ENCODE measurements at places on chromosomes 5 and 9.

- ATAC-seq: no peak
Measured at GRCh38 chr5:124372457-124372856, 374.0 kb downstream of the ZNF608 start.

DNA sequence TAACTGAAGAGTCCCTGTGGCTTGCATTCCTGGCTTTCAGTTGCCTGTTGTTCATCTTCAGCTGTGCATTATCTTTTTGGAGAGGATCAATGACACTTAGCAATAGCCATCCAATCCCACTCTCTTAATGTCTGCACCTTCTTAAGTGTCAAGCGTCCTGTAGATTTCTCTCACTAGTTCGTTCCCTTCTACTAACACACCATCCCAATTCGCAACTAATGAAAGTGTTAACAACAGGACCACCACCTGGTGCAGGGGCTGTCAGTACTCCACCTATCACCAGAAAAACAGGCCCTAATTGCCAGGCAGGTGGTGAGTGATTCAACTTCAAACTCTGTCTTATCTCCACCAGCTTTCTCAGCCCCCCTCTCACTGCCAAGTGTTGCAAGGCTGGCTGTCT lies 169.4 kb upstream of the EFNA5 start:
- ATAC-seq: no peak

DNA sequence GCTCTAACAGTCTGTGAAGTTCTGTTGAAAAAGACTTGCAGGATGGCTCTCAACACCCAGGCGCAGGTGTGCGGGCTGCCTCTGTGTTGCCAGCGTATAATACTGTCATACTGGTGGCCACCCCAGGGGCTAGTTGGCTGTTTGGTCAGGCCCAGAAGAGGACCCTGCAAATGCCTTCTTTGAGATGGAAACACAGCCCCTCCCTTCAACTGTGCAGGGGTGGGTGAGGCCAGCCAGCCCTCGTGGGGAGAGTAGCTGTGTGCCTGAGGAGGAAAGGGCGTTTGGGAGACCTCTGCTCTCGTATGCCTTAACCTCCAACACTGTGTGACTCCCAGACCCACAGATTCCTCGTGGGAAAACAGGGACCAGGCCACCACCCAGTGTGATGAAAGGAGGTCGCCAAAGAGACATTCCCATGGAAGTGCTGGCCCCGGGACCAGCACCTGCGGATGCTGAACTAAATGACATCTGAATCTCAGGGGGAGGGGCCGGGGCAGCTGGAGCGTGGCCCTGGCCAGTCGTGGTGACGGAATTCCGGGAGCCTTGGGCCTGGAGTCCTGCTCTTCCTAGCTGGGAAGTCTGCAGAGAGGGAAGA lies 11.3 kb upstream of the SCGB3A1 start:
- ATAC-seq: no peak

DNA sequence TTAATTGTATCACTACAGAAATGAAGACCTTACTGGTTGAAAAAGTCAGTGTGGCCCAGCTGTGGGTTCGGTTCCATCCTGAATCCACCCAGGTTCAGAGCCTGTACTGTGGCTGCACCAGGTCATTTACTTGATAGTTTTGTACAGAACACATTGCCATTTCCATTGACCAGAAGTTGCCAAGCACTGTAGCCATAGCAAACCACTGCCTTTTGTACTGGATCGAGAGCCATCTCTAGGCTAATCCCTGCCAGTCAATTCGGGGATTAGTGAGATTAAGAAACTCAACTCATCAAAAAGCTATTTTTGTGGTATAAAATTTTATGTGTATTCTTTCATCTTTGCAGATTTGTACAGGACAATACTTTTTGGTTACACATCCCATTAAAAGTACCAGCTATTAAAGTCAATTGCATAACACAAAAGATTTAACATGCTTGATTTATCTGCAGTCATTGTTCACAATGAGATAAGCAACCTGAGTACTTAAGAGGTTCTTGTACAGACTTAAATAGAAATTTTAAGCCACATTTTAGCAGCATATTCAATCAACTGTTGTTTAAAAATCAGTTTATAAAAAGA lies 108.5 kb upstream of the OTULINL start:
- ATAC-seq: no peak

GRCh38 chr9:127588740-127589506 lies 23.2 kb upstream of the STXBP1 start:
- ATAC-seq: no peak

DNA sequence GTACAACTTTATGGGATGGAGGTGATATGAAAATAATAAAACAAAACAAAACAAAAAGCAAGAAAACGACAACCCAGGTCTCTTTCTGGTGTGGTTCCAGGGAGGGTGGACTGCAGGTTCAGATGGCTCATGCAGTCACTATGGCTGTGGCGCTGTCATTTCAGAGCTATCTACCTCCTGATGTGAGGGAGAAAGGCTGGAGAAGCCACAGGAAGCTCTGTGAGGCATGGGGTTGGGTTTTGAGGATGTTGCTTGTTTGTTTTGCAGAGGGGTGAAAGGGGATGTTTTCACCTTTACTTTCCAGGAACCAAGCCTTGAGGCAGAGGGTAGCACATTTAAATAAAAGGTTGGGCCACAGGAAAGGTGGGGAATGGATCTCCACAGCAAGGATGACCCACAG lies 18.7 kb downstream of the NIPAL4 start:
- no peak for ATAC-seq

GRCh38 chr9:36764364-36765076 lies 191.8 kb downstream of the MELK start:
- ATAC-seq: no peak

DNA sequence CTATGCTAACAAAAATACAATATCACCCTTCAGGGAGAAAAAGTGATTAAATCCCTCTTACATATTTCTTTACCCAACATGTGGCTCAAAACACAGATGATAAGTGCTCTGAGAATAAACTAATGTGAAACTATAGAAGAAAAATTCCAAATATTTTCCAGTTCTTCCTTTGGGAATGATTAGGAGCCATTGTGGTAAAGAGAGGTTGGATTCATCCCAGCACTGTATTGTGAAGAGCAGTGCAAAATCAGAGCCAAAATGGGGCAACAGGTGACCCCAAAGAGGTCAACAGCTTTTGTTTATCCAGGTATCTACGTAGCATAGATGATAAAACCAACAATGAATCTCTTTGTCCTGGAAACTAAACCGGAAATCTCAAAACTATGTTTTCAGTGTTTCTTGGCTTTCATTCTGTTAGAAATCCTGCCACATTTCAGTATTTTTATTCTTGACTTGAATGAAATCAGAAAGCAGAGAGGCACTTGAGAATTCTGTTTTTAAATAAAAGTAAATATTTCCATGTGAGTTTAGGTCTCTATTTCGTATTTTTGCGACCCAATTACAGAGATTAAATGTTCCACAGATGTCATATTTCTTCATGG lies 120.4 kb upstream of the FST start:
- no peak for ATAC-seq

- no peak for ATAC-seq
Measured at GRCh38 chr9:98908897-98909634, 34.6 kb upstream of the COL15A1 start.

- no peak for ATAC-seq
Measured at GRCh38 chr5:73969195-73970036, 343.4 kb downstream of the ARHGEF28 start.

DNA sequence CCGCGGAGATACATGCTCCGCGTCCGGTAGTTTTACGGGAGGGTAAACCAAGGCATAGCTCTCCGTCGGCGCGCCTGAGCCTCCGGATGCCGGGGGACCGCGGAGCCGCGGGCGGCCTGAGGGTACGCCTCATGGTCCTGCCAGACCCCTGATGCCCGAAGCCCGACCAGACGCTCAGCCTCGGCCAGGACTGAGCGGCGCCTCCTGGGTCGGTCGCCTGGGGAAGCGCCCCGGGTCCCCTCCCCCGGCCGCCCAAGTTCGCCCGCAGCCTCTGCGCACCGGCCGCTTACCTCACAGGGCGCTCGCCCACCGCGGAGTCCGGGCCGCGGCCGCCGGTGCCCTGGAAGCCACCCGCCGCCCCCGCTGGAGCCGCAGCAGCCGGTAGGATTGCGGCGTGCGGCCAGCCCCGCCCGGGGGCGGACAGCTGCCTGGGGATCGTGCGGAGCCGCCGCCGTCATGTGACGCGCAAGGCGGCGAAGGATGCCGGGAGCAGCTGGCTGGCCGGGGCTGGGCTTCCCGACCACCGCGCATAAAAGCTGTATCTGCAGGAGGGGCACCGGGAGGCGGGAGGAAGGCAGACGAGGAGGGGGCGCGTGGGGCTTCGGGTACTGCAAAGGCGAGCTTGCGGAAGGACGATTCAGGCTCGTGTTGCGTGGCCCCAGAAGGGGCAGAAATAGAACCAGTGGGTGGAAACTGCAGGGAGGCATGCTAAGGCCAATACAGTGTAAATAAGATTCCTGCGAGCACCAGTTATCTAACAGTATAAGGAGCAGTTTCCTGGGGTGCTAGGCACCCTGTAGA lies at the start of gene FBXO10:
Gene FBXO10, minus strand, starts transcription at position 460 of the 801 bp plus-strand sequence. CDS start 34,612 bp downstream, outside the sequence.
- peak; percentile 88 for ATAC-seq

DNA sequence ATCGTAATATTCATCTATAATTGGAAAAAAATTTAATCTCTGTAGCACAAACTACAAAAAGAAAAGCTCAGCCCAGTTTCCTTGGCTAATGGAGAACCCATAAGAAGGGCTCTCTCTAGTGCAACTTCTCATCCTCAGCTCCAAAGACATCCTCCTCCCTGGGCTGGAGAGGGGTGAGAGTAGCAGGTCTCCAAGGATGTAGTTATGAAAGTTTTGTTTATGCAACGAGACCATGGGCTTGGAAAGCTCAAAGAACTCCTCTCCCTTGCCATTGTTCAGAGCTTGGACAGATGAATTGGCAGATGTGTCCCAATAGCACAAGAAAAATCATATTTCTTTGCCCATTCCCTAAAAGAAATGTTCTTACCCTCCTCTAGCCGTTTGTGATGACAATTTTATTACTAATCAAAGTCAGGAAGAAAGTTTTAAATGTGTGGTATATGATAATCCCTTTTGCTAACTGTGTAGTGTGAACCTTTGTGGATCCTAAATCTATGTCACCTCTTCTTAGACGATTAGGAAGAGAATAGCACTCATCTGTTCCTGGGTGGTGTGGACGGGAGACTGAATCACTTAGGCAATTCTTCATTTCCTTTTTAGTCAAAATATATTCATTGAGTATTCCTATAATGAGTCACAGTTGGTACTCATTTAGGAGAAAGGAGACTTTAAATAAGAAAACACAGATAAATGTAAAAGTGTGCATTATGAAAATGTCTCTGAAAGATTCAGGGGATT lies 52.2 kb downstream of the GARNL3 start:
- ATAC-seq: no peak

- no peak for ATAC-seq
Measured at GRCh38 chr5:178291969-178292825, 59.6 kb upstream of the PHYKPL start.

DNA sequence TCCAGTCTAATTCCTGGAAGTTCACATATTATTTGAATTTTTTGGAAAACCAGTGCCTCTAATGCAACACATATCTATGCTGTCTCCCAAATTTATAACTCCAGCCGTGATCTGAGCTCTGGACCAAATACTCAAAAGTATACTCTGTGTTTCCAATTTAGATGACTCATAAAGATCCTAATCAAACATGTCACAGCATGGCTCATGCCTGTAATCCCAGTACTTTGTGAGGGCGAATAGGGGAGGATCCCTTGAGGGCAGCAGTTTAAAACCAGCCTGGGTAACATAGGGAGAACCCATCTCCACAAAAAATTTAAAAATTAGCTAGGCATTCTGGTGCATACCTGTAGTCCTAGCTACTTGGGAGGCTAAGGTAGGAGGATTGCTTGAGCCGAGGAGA lies 388.0 kb downstream of the CDH12 start:
- no peak for ATAC-seq

DNA sequence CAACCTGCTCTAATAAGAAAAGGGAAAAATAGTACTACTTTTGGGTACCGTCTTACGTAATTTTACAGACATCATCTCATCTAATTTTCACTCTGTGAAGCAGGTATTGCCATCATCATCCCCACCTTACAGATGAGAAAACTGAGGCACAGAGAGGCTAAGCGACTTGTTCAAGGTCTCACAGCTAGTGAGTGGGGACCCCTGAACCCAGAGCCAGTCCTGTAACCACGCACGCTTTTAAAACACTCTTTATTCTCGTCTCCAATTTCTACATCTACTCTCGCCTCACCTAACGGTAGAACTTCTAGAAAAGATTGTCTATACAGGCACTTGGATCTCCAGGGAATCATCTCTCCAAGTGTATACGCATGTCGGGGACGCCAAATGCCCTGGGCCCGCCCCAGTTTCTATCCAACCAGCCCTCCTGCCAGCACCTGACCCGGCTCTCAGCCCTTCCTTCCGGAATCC lies 1.5 kb upstream of the TRAF1 start:
- no peak for ATAC-seq

DNA sequence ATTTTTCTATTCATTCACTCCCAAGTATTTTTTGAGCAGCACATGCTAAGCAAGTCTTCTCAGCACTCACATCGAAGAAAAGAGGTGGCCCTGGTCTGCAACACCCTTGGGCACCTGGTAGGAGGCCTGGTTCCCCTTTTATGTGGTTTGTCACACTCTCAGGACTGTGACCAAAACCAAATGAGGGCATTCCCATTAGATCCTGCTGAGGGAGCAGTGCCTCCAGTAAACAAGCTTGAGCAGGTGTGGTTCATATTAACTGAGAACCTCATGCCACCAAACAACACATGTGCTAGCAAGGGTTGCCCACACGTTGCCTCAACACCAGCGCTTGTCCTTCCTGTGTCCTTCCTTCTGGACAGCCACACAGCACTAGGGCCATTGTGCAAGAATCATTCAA lies 26.9 kb upstream of the SYK start:
- peak; percentile 94 for ATAC-seq

DNA sequence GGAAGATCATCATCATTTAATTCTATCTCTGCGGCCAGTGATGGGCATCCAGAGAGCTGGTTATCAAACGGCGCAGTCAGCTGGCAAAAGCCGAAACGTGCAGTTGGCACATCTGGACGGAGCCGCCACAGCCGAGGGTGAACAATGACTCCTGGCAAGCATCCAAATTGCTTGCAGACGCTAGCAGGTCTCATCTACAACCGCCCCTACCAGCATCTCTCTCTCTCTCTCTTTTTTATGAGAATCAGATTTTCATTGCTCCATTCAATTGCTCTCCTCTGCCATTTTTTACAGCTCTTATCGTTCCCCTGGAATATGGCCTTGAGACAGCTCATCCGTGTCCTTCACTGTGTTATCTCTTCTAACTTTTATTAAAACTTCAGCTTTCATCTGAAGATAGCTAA lies 165.2 kb downstream of the MAPKAP1 start:
- ATAC-seq: no peak

GRCh38 chr5:143491646-143492045 lies 88.2 kb upstream of the NR3C1 start:
- ATAC-seq: no peak

GRCh38 chr5:55517804-55518203 lies 17.0 kb downstream of the PLPP1 start:
- no peak for ATAC-seq

DNA sequence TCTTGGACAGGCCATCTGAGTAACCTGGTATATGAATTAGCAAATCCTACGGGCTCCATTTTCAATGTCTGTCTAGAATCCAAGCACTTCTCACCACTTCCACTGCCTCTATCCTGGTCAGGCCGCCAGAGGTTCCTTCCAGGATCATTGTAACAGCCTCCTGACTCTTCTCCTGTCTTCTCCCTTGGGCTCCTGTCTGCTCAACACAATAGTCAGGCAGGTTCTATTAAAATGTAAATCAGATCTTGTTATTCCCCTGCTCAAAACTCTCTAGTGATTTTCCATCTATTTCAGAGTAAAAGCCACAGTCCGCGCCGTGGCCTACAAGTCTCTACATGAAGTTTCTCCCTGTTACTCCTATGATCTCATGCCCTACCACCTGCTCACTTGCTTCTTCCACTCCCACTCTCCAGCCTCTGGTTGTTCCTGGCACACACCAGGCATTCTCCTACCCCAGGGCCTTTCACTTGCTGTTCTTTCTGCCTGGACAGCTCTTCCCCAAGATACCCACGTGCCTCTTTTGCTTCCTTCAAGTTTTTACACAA lies 21.7 kb downstream of the ZNF366 start:
- ATAC-seq: no peak

Measured in stimulated activated memory B cell treated with anti-CD40 and anti-IgM and Interleukin-4, amounts not matched to agents 10 μg/mL and 1 μg/mL and 100 μg/mL, for 72 hours (primary cell).